ENCODE measurements at places on chromosomes 5 and 9. TPM values are rescaled to one million over a fixed set of nuclear protein-coding genes. Genes with fewer than 3 reads are reported as not detected.
A peak's percentile ranks its signal among the peaks of the same experiment; 100 is the strongest.

DNA sequence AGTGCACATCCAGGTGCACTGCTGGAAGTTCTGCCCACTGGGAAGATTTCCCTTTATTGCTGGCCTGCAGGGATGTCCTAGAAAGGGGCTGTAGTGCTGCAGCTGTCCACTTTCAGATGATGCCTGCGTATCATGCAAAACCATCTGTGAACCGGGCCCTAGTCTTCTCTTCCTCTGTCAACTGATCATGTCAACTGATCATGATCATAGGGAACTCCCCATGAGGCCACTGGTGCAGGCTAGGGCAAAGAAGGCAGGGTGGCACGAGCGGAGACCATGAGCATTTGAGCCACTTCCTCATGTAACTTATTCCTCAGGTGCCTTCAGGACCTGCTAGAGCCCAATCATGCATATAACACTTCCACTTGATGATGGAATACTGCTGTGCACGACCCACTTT is 4.5 kb upstream of the HSDL2 start:
- DNase-seq: no peak
- H3K27me3 ChIP-seq: no peaks in the 10 kb centered on the region
- peaks cover 30% of the 10 kb centered on the region for H3K4me1 ChIP-seq
- H3K36me3 ChIP-seq: peaks cover 22% of the 10 kb centered on the region
- no peak overlapping the region for H3K27ac ChIP-seq

DNA sequence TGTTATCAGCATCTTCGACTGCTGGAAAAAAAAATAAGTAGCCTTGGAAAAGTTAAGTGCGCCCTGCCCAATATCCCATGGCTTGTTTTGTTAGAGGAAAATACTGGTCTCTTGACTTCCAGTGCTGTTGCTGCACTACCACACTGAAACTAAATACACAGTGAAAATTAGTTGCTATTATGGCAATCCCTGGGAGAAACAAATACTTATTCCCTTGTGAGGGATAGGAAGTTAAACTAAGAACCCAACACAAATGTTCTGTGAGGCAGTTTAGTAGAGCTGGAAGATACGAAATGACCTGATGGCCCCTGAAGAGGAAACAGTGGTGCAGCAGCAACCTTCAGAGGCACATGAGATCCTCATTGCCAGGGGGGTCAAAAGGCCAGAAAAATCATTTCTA is 164.0 kb downstream of the ARL15 start:
- no peaks in the 10 kb centered on the region for H3K36me3 ChIP-seq
- H3K27me3 ChIP-seq: no peaks in the 10 kb centered on the region
- H3K4me1 ChIP-seq: no peaks in the 10 kb centered on the region
- H3K4me3 ChIP-seq: no peak overlapping the region

DNA sequence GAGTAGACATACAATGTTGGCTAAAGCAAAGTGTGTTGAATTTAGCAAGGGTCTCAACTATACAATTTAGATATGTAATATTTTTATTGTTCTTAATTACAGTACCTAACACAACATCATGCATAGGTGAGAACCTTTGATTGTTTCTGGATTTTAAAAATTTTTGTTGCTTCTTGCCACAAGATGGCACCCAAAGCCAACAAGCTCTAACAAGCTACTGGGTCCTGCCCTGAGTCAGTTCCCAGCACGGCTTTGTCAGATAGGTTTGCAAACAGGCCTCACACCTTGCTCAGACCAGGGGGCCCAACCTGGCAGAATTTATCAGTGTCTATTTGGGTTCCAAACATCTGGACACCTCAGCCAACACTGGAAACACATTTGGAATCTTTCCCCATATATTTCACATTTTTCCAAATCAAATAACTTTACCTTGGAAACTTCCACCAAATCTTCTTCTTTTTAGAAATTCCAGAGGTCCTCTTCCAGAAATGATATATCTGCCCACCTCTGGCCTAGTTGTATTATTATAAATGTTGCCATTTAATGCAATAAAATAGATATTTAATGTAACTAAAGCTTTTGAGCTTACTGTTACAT is 49.5 kb upstream of the EGFLAM start:
- DNase-seq: no peak
- H3K4me1 ChIP-seq: no peaks in the 10 kb centered on the region
- H3K4me3 ChIP-seq: no peak overlapping the region
- H3K36me3 ChIP-seq: no peaks in the 10 kb centered on the region

DNA sequence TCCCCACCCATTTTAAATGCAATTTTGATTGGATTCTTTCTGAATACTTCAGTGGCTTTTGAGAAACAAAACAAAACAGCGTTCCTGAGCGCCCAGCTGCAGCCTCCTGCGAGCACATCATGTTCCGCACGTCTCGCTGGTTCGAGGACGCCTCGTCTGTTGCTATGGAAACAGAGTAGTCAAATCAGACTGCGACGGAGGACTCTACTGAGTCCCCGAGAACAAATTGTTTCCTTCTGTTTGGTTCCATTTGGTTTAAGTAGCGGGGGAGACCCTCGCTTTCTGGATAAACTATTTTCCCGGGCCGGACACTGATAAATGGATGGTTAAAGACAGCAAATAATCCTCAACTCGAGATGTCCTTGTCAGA is 69.0 kb downstream of the SLC28A3 start:
- peaks cover 23% of the 10 kb centered on the region for H3K4me1 ChIP-seq
- H3K36me3 ChIP-seq: no peaks in the 10 kb centered on the region
- H3K27ac ChIP-seq: peak overlapping the region; percentile 66
- H3K27me3 ChIP-seq: peaks cover 4% of the 10 kb centered on the region
- peak; percentile 45 for DNase-seq

The BARHL1 gene
- not detected for total RNA-seq

The C7 gene
- not detected for total RNA-seq

The PCDHGA2 gene
- 0.11 TPM for total RNA-seq

The C5orf58 gene
- not detected for total RNA-seq

The NR6A1 gene
- total RNA-seq: 1.8 TPM

The TLR4 gene
- not detected for total RNA-seq

The NTMT1 gene
- total RNA-seq: 61.5 TPM

The C8G gene
- 0.76 TPM for total RNA-seq

Data from activated T-helper 2 cell treated with anti-CD3 and anti-CD28 coated beads, Interferon-gamma antibody, Interleukin-2, Interleukin-4, amounts not matched to agents 10 μg/mL and 5 μg/mL and 100 μg/mL, durations not matched to agents 14 hours and 24 hours and 36 hours (primary cell).